ENCODE measurements at places on chromosomes 2 and 18. TPM values are rescaled to one million over a fixed set of nuclear protein-coding genes. Genes with fewer than 3 reads are reported as not detected.

DNA sequence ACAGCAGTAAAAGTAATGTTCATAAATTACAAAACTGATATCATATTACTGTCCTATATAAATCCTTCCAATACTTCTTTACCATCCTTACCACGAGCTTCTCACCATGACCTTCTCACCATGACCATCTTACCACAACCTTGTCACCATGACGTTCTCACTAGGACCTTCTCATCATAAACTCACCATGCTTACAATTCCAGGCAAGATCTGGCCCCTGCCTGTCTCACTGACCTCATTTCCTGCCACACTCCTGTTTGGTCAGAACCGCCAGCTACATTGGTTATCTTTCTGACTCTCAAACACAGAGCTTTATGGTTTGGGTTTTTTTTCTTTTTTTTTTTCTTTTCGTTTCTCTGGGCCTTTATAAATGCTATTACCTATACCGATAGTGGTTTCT is 827.6 kb downstream of the RNF144A start:
- DNase-seq: no peak

DNA sequence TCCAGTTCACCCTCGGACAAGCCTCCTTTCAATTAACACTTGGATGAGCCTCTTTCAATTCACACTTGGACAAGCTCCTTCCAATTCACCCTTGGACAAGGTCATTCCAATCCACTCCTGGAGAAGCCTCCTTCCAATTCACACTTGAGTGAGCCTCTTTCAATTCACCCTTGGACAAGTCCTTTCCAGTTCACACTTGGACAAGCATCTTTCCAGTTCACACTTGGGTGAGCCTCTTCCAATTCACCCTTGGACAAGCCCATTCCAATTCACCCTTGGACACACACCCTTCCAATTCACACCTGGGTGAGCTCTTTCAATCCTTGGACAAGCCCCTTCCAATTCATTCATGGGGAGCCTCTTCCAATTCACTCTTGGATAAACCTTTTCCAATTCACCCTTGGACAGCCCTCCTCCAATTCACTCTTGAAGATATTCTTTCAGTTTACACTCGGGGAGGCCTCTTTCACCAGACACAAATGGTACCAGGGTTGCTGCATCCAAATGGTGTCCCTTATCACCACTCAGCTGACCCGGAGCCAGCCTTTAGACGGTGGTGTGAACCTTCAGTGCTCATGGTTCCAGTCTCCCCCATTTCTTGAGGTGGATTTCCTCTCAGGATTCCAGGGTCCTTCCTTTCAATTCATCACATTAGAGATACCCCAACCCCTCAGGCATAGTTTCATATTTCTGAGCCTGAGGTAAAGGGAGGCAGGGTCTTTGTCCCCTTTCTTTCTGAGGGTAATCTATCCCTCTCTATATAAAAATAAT is 183.6 kb downstream of the SH3BP4 start:
- DNase-seq: no peak

GRCh38 chr18:79554321-79554720 is 125.3 kb upstream of the CTDP1 start:
- DNase-seq: no peak

GRCh38 chr2:181380581-181380980 is 76.6 kb upstream of the ITGA4 start:
- peak; percentile 26 for DNase-seq

- no peak for DNase-seq
Observed at GRCh38 chr2:38829971-38830370, 45.8 kb downstream of the DHX57 start.

- DNase-seq: no peak
Observed at GRCh38 chr18:49924293-49924983, 111.1 kb upstream of the ACAA2 start.

- no peak for DNase-seq
Observed at GRCh38 chr2:37771600-37772088, 100.2 kb upstream of the CDC42EP3 start.

GRCh38 chr2:122682356-122682755 is 926.9 kb downstream of the TSN start:
- no peak for DNase-seq

DNA sequence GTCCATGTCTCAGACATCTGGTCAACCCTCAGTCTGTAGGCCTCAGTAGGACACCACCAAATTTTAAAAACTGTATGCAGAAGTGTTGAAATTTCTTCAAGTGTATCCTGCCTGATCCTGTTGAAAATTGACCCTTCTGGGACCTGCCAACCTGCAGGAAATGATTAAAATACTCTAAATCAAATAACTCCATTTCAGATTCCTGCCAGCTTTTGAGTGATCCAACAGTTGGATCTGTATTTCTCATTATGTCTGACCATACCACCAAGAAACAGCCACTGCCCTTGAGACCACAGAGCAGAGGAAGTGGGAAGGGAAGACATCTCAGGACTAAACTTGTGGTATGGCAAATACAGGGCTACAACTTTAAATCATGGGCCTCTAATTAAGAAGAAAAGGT is 113.4 kb downstream of the ANTXR1 start:
- DNase-seq: no peak

- DNase-seq: no peak
Observed at GRCh38 chr18:8826971-8827370, 121.6 kb downstream of the MTCL1 start.

GRCh38 chr2:195810340-195811098 is 153.5 kb downstream of the SLC39A10 start:
- DNase-seq: no peak

The MAP2 gene
- 177 TPM for total RNA-seq

The C1QL2 gene
- total RNA-seq: not detected

The FEZ2 gene
- 47.3 TPM for total RNA-seq

The CXCR2 gene
- not detected for total RNA-seq

The PTRHD1 gene
- total RNA-seq: 25.2 TPM

The COL6A3 gene
- 0.07 TPM for total RNA-seq
